B cell (primary cell): ENCODE measurements at places on chromosomes 2 and 18. TPM values are rescaled to one million over a fixed set of nuclear protein-coding genes. Genes with fewer than 3 reads are reported as not detected.

DNA sequence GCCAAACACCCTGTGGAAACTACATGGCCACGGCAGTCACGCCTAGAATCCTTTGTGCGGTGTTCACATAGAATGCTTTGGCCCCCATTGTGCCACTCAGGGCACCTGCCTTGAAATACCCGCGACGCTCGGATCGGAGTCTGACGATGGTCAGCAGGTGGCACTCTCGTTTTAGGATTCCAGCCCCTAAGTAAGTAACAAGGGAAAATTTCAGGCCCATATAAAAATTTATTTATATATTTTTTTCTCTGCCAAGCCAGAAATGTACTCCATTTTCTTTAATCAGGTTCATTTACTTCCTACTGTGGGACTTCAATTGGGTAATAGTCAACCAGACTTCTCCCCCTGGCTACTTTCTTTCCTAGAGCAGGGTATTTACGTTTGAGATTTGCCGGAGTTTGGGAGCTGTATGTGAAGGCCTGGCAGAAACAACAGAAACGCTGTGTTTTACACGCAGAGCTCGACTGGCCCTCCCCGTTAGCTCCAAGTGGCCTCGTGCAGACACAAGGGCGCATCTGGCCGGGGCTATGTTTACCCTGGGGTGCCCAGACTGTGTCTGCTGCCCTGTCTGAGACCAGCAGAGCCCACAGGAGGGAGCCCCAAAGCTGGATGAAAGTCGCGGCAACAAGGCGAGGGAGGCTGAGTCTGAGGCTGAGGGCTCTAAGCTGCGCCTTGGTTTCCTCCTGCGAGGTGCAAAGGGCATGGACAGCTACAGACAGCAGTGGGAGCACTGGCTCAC, 41.6 kb downstream of the LRRC30 start:
- no peaks in the 10 kb centered on the region for H3K27me3 ChIP-seq
- no peak overlapping the region for H3K27ac ChIP-seq
- H3K4me1 ChIP-seq: no peaks in the 10 kb centered on the region

The GALR1 gene
- not detected in 2 replicates for total RNA-seq

The TMEM169 gene
- total RNA-seq: 0.84 and 1.2 TPM in 2 replicates

The PEX13 gene
- total RNA-seq: 19.8 and 21.0 TPM in 2 replicates

DNA sequence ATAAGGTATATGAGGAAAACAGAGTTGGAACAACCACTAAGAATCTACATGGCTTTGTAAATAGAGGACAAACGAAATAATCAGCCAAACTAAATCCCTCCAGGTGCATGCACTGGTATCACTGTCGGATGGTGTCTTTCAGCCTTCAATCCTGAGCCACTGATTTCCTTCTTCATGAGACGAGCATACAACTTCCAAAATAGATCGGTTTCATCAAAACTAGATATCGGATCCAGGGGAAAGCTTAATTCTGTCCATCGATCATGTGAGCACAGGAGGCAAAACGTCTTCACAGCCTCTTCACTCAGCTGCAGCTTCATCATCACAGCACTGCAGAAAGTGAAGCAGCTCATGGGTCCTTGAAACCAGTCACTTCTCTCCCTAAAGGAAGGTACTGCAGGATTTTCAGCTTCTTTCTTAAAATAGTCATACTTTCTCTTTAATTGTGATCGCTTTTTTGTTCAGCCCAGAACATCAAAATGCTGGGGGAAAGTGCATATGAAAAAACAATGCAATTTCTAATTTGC, 80.5 kb downstream of the DTNB start:
- H3K4me3 ChIP-seq: no peak overlapping the region
- no peak for DNase-seq
- no peaks in the 10 kb centered on the region for H3K27me3 ChIP-seq
- H3K36me3 ChIP-seq: no peaks in the 10 kb centered on the region
- H3K27ac ChIP-seq: no peak overlapping the region

The TTL gene
- total RNA-seq: 31.4 and 32.7 TPM in 2 replicates

The MCM6 gene
- 29.6 and 30.0 TPM in 2 replicates for total RNA-seq

The YES1 gene
- total RNA-seq: 0.30 and 0.51 TPM in 2 replicates

The REG1A gene
- total RNA-seq: not detected in 2 replicates

GRCh38 chr18:26419746-26420145, 128.6 kb downstream of the KCTD1 start:
- H3K27ac ChIP-seq: no peak overlapping the region
- DNase-seq: no peak
- H3K4me3 ChIP-seq: no peak overlapping the region
- no peaks in the 10 kb centered on the region for H3K4me1 ChIP-seq
- H3K36me3 ChIP-seq: no peaks in the 10 kb centered on the region

DNA sequence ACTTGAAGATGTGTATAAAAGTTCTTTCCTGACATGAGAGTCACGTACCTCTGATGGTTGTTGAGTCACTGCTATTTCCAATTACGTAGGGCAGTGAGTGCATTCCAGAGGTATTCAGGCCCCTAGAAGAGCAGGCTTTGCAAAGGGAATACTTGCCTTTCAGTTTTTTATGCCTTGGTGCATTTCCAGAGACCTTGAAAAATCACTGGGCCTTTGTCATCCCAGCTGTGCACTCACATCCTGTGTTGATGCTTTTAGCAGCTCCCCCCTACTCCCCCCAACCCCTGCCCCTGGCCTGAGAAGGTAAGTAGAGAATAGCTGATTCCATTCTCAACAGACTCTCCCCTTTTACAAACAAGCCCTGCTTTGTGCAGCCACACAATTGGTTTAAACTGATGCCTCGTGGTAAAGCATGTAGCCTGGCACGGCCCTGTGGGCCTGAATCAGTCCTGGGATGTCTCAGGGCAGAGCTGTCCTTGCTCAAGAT, 174.2 kb downstream of the PRPF40A start:
- no peaks in the 10 kb centered on the region for H3K27me3 ChIP-seq
- no peak overlapping the region for H3K27ac ChIP-seq
- no peaks in the 10 kb centered on the region for H3K4me1 ChIP-seq
- no peaks in the 10 kb centered on the region for H3K36me3 ChIP-seq
